ENCODE measurements at places on chromosomes 13 and 19.
A peak's percentile ranks its signal among the peaks of the same experiment; 100 is the strongest.

GRCh38 chr13:28819735-28820098, 422 bp upstream of the MTUS2 start:
- DNase-seq = peak; percentile 73

GRCh38 chr19:14556662-14557188, 15.1 kb downstream of the NDUFB7 start:
- peak; percentile 86 for DNase-seq

DNA sequence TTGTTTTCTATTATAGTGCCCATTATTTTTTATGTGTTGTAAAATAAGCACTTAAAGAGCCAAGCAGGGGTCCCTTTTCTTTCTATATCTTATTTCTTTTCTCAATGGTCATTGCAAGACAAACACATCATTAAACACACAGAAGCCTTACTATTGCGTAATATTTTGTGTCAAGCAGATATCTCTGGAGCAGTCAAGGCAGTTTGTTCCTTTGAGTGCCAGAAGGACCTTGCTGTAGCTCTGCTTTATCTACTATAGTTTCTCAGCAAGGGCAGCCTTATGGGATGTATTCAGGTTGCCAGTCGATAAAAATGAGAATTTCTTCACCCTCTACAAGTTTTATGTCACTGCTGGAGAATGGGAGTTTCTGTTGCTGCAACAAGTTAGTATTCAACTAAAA, 319.3 kb downstream of the TDRD3 start:
- no peak for DNase-seq

GRCh38 chr13:25232937-25233515, 54.3 kb downstream of the MTMR6 start:
- DNase-seq = no peak

GRCh38 chr13:19266979-19267378, 85.4 kb upstream of the TUBA3C start:
- DNase-seq = no peak

DNA sequence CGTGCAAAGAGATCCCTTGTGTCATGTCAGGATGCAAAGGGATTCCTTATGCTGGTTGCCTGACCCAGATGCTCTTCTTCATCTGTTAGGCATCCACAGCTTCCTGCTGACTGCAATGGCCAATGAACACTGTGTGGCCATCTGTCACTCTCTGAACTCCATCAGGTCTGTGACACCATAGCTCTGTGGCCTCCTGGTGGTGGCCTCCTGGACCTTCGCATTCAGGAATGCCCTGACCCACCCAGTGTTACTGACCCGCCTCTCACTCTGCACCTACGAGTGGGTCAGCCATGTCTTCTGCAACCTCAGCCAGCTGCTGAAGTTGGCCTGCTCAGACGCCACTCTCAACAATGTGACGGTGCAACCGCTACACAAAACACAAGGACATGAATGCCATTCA, 23.9 kb upstream of the TPM4 start:
- DNase-seq = no peak

GRCh38 chr19:46404753-46405468, 8.5 kb downstream of the CCDC8 start:
- no peak for DNase-seq

DNA sequence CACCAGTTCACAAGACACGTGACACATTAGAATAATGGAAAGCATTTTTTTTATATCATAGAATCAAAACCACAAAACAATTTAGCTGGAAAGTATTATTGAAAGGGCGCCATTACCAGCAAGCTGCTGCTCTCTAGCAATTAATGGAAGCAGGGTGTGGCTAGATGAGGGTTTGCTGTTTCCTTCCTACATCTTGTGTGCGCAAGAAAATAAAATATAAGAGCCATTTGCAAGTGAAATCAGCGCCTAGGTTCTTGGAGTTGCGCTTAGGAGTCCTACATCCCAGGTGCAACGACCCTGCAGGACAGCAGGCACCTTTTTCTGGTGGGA, 140.9 kb downstream of the ZNF536 start:
- no peak for DNase-seq

DNA sequence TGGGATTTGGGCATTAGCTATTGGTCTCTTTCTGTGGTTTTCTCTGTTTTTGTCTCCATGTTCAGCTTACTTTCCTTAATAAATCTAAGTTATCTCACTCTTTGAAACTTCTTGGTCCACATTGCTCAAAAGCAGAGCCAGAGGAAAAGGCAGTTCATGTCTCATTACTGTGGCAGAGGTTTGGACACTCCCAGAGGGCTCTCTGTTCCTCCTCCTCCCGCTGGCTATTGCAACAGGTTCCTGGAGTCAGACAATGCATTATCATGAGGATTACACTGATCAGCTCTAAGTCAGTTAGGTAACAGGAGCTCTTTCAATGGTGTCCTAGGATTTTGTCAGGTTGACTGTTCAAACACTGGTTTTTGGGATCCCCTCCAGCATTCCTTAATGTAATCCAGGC, 298.8 kb downstream of the NDFIP2 start:
- peak; percentile 39 for DNase-seq

- DNase-seq = no peak
These were observed 13.5 kb upstream of the CCDC97 start for GRCh38 chr19:41296433-41296871.

GRCh38 chr13:111657013-111657412, 336.6 kb downstream of the TEX29 start:
- no peak for DNase-seq

- no peak for DNase-seq
These were observed 10.5 kb downstream of the FOXA3 start for GRCh38 chr19:45874620-45874966.

DNA sequence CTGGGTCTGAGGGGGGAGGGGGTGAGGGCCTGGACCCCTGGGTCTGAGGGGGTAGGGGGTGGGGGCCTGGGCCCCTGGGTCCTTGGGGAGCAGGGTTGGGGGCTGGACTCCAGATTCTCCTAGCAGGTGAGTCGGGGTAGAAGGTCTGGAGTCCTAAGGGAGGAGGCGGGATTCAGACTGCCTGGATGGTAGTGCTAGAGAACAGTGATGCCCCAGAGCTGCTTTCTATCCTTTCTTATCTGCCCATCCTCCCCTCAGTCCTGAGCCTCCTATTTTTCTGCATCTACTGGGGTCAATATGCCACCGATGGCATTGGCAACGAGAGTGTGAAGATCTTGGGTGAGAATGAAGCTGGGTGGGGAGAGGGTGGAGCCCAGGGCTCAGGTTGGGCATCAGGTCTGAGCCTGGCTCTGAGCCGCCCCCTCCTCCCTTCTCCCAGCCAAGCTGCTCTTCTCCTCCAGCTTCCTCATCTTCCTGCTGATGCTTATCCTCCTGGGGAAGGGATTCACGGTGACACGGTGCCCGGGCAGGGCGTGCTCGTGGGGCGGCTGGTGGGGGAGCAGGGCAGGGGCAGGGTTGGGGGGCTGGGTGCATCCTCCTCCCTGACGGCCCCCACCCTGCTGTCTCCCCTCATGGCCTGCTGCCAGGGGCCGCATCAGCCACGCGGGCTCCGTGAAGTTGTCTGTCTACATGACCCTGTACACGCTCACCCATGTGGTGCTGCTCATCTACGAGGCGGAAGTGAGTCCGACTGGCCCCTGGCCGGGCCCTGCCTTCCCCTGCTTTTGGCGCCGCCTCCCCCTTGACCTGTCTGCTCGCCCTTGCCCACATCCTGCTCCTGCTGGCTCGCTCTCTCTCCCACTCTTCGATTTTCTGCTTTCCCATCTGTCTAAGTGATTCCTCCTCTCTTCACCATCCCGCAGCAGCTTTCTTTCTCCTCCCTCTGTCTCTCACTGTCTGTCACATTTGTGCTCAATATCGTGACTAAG, 3.4 kb downstream of the TMEM145 start:
- no peak for DNase-seq

DNA sequence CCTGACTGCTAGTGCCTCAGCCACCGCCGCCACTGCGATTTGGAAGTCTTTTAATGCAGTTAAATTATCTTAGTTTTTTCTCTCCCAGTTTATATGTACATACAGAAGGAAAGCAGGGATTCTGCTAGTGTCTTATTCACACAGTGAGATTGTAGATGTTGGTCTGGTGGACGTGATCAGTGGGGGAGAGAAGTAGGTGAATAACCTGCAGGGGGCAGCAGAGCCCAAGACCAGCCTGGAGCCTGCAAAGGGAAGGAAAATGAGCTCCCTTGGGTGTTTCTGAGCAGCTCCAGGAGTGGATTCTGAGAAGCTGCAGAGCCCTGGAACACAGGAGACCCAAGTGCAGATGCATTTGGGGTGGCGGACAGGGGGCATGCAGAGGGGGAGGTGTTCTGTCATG, 26.3 kb downstream of the ZNF844 start:
- peak; percentile 66 for DNase-seq

DNA sequence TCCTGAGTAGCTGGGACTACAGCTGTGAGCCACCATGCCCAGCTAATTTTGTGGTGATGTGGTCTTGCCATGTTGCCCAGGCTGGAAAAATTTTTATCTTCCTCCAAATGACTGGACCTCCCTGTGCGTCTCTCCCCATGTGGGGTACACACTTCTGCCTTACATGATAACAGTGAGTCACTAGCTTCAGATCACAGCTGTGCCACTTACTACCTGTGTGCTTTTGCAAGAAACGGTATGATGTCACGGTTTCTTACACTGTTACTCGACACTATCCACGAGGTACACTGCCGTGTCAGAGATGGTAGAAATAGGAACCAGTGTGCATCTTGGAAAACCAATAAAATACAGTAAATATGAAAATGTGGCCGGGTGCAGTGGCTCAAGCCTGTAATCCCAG, 17.5 kb upstream of the ZNF414 start:
- no peak for DNase-seq

GRCh38 chr13:113558461-113558860, 26.1 kb upstream of the TFDP1 start:
- DNase-seq = no peak

DNA sequence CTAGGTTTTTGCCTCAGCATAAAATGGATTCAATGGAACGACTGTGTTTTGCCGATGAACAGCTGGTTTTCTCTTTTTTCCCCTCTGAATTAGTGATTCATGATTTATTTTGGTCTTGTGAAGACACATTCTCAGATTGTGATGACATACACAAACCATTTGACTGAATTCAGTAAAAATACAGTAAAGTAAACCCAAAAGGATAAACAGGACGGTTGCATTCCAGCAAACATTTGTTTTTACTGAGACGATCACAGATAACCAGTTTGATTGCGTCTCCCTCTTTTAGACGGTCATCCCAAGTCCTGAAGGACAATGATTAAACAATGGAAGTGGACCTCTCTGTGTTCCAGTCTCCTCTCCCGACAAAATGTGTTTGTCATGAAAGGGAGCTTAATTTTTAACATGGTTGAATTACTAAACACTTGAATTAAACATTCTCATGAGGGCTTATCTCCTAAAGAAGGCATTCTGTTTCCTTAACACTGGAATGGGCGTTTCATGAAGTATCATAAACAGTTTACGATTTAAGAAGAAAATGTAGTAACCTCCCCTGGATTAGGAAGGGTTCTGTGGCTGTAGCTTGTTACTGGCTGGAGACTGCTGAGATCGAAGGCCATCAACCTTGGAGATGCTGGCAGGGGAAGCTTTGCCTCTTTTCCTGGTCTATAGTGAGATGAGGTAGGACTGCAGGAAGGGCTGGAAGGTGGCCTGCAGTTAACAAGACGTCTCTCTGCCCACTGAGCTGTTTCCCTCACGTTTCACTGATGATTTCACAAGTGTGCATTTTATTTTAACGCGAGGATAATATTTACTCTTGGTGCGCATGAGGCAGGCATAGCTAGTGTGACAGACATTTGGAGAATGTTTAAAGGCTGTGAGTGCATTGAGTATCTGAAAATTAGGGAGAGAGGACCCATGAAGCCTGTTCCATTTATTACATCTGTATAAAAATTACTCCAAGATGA, 457.9 kb downstream of the FGF9 start:
- DNase-seq = no peak

DNA sequence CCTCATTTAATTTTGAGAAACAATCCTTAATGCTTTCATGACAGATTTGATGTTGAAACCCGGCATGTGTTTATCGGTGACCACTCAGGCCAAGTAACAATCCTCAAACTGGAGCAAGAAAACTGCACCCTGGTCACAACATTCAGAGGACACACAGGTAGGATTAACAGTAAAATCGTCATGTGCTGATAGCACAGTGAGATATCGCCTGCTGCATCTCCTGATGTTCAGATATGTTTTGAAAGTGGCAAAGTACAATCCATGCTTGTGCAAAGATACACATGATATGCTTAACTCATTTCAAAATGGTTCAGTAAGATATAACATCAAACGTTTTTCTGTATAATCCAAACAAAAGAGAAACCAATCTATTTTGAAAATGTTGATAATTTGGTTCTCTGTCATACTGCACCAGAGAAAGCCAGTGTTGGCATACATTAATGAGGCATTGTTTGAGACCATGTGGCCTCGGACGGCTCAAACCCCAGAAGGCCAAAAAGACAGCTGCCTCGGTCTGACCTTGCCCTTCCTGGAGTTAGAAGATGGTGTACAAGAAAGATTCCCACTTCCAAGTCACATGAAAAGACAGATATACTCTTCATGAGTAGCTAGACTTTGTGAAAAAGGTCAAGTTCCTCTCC, 76.2 kb downstream of the DHRS12 start:
- DNase-seq = no peak

- no peak for DNase-seq
These were observed 156.9 kb downstream of the ENOX1 start for GRCh38 chr13:43629691-43630480.

- peak; percentile 80 for DNase-seq
These were observed 657 bp downstream of the PLIN3 start for GRCh38 chr19:4866595-4867424.

DNA sequence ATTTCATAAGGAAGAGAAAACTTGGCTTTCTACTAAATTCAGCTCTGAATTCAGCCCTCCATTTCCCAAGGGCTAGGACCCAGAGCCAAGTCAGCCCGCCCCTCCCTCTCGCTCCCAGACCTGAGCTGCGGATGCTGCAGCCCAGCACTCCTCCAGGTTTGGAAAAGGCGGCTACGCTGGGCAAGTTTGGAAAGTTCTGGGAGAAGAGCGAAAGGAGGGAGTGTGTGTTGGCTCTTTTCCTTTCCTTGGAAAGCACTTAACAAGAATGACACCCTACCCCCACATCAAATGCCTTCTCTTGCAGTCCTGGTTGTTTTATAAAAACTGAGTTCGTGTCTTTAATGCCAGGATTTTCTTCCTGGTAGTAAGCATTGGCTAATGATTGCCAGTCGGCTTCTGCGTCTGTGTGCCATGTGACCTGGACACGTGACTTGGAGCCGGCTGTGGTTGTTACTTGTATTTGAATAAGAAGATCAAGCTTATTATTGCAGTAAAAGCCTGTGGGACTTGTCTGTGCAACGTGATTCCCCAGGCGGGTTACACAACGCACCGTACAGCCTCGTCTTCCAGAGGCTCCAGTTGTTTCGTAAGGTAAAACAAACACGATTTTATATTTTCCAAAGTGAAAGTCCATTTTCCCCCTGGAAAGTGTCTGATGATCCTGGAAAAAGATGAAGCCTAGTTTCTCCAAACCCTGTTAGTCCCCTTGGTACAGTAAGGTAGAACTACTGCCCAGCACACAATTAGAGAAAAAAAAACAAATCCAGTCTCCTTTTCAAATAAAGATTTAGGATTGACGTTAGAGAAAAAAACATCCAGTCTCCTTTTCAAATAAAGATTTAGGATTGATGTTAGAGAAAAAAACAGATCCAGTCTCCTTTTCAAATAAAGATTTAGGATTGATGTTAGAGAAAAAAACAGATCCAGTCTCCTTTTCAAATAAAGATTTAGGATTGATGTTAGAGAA, 26.8 kb upstream of the UBE2L5 start:
- DNase-seq = peak; percentile 94

- DNase-seq = peak; percentile 37
These were observed 86.0 kb downstream of the GADD45B start for GRCh38 chr19:2561895-2562294.

- no peak for DNase-seq
These were observed 22.9 kb upstream of the RASA3 start for GRCh38 chr13:114155320-114155719.

GRCh38 chr13:45849408-45849807, 2.1 kb downstream of the SIAH3 start:
- DNase-seq = no peak

Data from Right ventricle myocardium superior (tissue), 1 donor.